ENCODE measurements at places on chromosomes 7 and 10.

DNA sequence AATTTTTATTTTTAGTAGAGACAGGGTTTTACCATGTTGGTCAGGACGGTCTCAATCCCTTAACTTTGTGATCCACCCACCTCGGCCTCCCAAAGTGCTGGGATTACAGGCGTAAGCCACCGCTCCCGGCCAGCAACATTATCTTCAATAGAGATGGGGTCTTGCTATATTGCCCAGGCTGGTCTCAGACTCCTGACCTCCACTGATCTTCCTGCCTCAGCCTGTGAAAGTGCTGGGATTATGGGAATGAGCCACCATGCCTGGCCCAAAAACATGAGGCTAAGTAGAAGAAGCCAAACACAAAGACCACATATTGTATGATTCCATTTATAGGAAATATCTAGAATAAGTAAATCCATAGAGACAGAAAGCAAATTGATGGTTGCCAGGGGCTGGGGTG, 19.1 kb upstream of the CYTH3 start:
- DNase-seq = no peak

DNA sequence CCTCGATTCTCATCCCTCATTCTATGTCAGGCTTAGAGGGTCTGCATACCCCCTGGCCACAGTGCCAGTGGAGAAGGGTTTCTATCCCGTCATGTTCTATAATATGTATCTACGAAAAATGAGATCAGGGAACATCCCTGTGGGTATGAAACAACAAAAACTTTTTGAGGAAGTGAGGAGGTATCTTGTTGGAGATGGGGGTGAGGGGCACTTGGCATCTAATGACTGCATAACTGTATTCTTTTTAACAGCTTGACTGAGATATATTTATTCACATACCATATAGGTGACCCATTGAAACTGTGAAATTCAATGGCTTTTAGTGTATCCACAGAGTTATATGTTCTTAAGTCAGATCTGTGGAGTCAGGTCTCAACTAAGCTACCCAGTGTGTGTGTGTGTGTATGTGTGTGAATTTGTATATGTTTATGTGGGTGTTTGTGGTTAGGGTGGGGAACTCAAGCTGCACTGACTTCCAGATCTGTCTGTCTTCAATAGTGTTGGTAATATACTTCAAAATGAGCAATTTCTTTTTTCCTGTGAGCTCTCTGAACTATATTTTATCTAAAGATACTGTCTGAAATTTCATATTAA, 528.9 kb downstream of the CNTNAP2 start:
- no peak for DNase-seq

DNA sequence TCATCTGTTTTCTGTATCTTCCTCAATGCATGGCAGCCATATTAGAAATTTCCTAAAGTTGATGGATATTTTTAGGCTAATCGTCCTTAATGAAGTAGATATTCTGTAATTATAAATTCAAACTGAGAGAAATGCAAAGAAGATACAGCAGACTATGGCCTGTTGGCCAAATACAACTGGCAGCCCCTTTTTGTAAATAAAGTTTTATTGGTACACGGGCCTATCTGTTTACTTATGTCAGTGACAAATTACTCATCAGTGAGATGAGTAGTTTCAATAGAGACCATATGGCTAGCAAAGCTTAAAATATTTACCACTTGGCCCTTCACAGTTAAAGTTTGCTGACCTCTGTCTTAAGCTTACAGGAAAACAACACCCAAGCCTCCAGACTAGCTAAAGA, 112.3 kb downstream of the HTR7 start:
- no peak for DNase-seq

- no peak for DNase-seq
Observed at GRCh38 chr7:112874909-112875308, 84.7 kb upstream of the TMEM168 start.
